ENCODE measurements at places on chromosomes 5 and 9. TPM values are rescaled to one million over a fixed set of nuclear protein-coding genes. Genes with fewer than 3 reads are reported as not detected.

DNA sequence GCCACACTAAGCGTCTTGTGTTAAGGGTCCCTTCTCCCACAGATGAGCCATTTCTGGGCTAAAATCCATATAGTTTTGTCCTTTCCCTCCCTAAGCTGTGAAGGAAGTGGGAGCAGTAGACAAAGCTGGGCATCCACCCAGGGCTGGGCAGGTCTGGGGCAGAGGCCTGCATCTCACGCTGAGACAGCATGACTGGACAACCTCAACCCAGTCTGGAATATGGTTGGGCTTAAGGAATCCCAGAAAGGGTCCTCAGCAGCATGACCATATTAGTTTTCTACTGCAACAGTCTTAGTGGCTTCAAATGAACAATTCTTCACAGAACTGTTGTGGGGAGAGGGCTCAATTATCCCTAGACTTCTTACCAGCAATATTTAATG lies 173.8 kb downstream of the AUH start:
- DNase-seq = no peak

Gene SLC38A9
- 18.4 TPM for polyA plus RNA-seq

Gene ZNF169
- 4.4 TPM for polyA plus RNA-seq

DNA sequence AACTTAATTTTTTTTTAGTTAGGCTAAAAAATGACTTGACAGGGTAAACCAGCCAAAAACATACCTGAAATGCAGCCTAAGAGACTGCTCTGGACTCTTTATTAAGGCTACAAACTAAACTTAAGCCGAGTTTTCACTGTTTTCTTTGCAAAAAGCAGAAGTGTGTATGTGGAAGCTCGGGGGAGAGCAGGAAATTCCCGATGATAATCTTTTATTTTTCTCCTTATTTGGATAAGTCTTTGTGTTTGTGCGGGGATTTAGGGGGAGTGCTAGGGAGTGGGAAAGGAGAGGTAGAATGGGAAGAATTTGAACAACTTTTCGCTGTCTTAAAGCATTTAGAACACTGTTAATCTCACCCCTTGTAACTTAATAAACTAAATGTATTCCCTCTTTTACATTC lies 30.7 kb upstream of the GPR21 start:
- no peak for DNase-seq
